Omental fat pad (tissue), 4 donors: ENCODE measurements at places on chromosomes 1 and 21. TPM values are rescaled to one million over a fixed set of nuclear protein-coding genes. Genes with fewer than 3 reads are reported as not detected.

Gene MYOC
- 4.9 TPM for total RNA-seq

Gene RNU11
- total RNA-seq, result not detected

Gene AKT3
- total RNA-seq, result 44.5 TPM

Gene PDZK1
- total RNA-seq, result not detected

Gene CLEC20A
- not detected for total RNA-seq

Gene AMY1A
- not detected for total RNA-seq

Gene DMRTA2
- not detected for total RNA-seq

Gene PPFIA4
- 1.4 TPM for total RNA-seq

Gene AZIN2
- 1.9 TPM for total RNA-seq
